ENCODE measurements at places on chromosomes 11 and 22.

- no peak for DNase-seq
Observed at GRCh38 chr11:112878033-112878601, 83.1 kb upstream of the NCAM1 start.

DNA sequence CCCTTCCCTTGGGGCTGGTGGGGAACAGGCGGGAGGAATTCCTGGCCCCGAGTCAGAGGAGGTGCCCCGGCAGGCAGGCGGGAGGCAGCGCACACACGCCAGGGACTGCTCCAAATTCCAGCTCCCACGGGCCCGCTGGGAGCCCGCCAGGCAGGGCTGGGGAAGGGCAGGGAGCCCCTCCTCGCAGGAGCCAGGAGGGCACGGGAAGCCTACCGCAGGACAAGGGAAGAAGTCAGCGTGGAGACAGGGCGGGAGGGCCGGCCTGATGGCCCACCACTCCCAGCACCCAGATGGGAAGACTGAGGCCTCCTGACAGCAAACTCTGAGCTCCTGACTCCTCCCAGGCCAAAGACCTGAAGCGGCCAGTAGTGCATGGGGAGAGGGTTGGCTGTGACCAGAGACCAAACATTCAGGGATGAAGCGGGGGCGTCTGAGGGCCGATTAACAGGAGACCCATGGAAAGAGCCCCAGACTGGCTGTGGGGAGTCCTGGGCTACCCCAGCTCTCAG is 22.4 kb downstream of the RPL3 start:
- no peak for DNase-seq

- DNase-seq: no peak
Observed at GRCh38 chr22:47174096-47174495, 411.6 kb downstream of the TBC1D22A start.

DNA sequence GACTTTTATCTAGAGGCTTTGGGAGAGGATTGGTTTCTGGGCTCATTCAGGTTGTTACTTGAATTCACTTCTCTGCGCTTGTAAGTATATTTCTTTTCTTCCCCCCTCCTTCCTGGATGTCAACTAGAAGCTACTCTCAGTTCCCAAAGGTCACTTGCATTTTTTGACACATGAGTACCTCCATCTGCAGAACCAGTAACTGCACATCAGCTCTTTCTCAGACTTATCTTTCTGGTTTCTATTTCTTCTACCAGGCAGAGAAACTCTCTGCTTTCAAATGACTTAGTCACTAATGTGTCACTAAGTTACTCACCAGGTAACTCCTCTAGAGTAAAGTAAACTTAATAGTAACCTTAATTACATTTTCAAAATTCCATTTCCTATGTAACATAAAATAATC is 773.0 kb upstream of the LUZP2 start:
- no peak for DNase-seq

GRCh38 chr22:31585161-31585859 is 76.7 kb downstream of the PISD start:
- peak; percentile 71 for DNase-seq
